ENCODE measurements at places on chromosomes 6 and 20. TPM values are rescaled to one million over a fixed set of nuclear protein-coding genes. Genes with fewer than 3 reads are reported as not detected.

DNA sequence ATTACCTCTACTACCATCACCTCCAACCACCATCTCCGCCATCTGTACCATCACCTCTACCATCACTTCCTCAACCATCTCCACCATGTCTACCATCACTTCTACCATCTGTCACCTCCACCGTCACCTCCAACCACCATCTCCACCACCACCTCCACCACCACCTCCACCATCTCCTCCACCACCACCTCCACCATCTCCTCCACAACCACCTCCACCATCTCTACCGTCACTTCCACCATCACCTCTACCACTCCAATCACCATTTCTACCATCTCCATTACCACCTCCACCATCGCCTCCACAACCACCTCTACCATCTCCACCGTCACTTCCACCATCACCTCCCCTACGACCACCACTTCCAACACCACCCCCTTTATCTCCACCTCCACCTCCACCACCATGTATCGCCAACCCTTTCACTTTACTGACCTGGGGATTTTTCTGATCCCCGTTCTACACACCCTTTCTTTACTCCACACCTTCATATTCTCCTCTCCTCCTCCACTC, 2.3 kb downstream of the IPCEF1 start:
- DNase-seq = no peak

DNA sequence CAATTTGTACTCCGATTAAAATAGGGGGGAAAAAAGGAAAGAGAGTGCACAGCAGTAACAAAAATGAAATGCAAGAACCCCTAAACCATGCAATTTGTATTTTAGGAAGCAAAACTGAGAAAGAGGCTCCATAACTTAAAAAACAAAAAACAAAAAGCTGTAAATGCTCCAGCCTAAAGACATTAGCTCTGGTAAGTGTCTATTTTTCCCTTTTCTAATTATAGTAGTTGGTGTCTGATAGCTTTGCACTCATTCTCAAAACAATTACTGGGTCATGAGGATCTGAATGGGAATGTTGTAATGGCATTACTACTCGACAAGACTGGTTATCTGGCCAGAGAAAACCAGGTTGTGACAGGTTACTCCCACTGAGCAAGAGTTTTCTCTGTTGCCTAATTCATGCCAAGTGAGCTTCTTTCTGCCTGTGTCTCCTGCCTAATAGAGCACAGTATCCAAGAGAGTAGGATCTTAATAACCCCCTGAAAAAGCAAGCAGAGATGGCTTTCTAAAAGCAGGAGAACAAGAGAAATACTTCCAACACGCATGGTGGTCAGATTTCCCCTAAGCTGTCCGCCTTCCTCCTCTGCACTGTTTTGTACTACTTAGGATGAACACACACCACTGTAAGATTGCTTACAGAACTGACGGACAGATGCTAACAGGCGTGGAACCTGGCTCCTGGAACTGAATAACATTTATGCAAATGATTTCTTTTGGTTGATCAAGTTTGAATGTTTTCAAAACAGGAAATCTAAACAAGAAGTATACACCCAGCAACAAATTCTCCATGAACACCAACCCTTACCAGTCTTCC, 86.4 kb downstream of the FKBP5 start:
- peak; percentile 51 for DNase-seq

DNA sequence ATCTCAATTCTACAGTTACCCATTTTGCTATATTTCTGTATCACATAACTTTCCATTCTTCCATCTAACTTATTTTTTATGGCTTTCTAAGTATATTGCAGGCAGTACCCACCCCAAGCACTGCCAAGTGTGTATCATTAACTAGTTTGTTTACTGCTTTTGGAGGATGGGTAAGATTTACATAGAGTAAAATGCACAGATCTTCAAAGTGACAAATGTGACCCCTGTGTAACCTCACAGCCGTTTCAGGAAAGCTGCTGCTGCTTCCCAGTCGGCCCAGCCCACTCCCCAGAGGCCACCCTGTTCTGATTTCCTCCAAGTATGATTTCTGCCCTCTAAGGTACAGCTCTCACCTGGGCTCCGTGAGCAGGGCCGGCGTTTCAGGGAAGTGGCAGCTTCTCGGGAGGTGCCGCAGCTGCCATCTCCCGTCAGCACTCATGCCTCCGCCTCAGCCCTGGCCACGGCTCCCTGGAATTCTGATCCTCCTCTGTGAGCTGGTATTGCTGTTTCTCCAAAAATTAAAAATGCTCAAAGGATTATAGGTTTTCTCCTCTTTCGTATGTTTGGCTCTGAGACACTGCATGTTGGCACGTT, 15.0 kb upstream of the MAP1LC3A start:
- DNase-seq = no peak

- DNase-seq = no peak
Observed at GRCh38 chr20:37521061-37521771, at the start of gene NNAT. Gene NNAT (plus strand): TSS chr20:37521250. CDS start chr20:37521332, 82 bp downstream.

DNA sequence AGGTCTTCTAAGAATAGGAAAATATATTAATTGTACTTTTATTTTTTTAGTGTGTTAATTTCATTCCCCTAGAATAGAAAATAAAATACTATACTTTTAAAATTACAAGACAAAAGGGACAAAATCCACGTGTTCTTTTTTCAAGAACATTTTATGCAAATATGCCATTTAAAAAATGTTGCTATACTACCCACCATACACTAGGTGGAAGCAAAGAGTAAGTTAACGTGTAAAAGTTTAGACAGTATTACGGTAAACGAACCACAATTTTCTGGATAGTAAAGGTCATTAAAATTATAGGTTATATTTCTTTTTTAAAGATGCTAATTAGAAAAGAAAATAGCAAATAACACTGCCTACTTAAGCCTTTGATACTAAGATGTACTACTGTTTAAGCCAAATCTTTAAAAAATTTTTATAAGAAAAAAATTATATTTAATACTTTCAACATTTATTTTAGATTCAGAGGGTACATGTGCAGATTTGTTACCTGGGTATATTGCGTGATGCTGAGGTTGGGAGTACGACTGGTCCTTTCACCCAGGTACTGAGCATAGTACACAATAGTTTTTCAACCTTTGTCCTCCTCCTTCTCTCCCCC, 287.6 kb downstream of the PHF3 start:
- no peak for DNase-seq

GRCh38 chr6:90175627-90176538, 120.8 kb downstream of the BACH2 start:
- peak; percentile 68 for DNase-seq

GRCh38 chr6:154511791-154512190, 1.3 kb upstream of the CNKSR3 start:
- no peak for DNase-seq

GRCh38 chr6:142489722-142490610, 188.2 kb downstream of the ADGRG6 start:
- no peak for DNase-seq

GRCh38 chr20:18180815-18181214, 43.2 kb downstream of the KAT14 start:
- DNase-seq = no peak

DNA sequence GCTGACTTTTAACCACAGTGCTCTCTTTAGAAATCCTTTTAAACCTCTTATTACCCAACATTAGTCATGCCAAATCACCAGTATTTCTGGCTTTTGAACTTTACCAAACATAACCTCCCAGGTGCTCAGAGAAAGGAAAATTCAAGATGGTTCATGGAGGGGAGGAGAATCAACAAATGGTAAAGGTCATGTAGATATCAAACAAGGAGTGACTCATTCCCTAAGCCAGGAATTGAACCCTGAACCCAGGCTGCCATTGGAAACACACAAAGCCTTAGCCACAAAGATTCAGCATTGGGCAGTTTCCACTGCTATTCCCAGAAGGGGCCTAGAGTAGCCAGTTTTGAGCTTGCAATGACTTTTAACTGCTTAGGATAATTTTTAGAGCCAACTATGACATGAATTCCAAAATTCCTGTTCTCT, 21.6 kb upstream of the ENTPD6 start:
- DNase-seq = no peak

DNA sequence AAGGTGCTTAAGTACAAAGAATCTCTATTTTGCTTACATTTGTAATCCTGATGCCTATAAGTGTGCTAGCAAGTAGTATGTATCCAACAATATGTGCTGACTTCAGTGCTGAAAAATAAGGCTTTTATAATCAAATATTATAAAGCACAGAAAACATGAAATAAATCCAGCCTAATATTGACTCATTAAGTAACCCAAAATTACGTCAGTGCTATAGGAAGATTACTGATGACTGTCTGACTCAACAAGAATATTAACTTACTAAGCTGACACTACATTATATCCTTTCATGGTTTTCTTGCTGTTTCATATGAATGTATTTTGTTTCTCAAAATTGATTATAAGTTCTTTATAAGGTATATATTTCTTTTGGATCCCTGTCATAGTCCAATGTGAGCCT, 76.1 kb downstream of the ME1 start:
- no peak for DNase-seq

DNA sequence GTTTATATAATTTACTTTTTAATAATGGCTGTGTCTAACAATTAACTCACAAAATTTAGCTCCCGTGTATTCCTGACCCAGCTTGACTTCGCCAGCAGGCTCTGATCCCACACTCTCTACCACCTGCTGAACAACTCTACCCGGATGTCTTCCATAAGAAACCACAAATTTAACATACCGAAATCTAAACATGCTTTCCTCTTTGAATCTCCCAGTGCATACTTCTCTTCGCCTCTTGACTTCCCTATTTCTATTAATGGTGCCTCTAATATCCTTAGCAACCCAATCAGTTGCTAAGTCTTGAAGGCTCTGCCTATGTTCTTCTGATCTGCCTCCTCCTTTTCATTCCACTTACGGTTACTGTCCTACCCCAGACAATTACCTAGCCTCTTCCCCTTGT, 4.6 kb upstream of the MYB start:
- DNase-seq = no peak

GRCh38 chr6:44304282-44305199, 8.6 kb downstream of the AARS2 start:
- DNase-seq = peak; percentile 54

GRCh38 chr20:63501818-63502670, 3.2 kb upstream of the EEF1A2 start:
- DNase-seq = no peak

DNA sequence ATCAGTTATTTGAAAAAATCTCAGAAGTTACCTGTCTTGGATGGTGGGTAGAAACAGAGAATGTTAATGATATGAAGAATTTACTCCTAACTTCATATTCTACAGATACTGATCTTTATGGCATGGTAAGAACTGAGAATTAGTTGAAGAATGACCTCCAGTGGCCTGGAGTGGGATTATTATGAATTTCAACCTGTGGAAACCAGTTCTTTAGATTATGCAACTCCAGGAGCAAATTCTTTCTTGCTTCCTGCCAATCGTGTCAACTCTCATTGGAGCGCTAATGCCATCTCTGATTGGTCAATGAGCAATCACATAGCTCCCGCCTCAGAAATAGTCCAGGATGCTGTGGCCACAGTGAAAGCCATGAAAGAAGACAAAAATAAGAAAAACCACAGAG, 40.6 kb downstream of the LYRM2 start:
- DNase-seq = no peak

DNA sequence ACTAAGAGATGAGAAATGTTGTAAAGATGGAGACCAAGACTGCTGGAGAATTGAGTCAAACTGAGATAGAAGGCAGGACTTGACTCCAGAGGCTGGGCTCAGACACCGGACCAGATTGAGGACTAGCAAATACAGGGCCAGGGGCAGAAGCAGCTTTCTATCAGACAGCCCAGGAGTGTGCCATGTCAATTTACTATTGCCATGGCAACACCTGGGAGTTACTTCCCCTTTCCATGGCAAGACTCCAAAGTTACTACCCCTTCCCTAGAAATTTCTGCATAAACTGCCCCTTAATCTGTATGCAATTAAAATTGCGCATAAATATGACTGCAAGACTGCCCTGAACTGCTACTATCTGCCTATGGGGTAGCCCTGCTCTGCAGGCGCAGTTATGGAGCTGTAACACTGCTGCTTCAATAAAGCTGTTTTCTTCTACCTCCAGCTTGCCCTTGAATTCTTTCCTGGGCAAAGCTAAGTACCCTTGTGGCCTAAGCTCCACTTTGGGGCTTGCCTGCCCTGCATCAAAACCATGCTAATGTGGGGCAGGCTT, 90.1 kb upstream of the EDN1 start:
- no peak for DNase-seq

DNA sequence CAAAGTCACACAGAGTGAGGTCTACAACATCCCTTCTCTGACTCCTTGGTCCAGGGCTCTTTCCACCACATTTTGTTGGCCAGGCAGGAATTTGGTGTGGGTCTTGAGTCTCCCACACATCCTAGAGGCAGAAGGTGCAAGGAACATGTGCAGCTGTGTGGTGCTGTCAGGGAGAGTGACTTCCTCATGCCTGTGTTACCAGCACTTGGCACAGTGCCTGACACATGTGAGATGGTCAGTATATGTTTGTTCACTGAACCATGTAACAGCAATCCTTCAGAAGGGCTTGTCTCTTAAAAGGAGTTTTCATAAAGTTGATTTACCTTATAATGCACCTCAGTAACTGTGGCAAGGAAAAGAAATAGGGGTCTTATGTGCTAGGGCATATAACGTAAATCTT, 168.5 kb downstream of the CDC5L start:
- no peak for DNase-seq

- no peak for DNase-seq
Observed at GRCh38 chr6:4904461-4905025, 99.3 kb downstream of the RPP40 start.

- peak; percentile 37 for DNase-seq
Observed at GRCh38 chr20:952196-952795, 36.2 kb upstream of the ANGPT4 start.

GRCh38 chr6:76701610-76702009, 629.1 kb upstream of the IMPG1 start:
- no peak for DNase-seq

DNA sequence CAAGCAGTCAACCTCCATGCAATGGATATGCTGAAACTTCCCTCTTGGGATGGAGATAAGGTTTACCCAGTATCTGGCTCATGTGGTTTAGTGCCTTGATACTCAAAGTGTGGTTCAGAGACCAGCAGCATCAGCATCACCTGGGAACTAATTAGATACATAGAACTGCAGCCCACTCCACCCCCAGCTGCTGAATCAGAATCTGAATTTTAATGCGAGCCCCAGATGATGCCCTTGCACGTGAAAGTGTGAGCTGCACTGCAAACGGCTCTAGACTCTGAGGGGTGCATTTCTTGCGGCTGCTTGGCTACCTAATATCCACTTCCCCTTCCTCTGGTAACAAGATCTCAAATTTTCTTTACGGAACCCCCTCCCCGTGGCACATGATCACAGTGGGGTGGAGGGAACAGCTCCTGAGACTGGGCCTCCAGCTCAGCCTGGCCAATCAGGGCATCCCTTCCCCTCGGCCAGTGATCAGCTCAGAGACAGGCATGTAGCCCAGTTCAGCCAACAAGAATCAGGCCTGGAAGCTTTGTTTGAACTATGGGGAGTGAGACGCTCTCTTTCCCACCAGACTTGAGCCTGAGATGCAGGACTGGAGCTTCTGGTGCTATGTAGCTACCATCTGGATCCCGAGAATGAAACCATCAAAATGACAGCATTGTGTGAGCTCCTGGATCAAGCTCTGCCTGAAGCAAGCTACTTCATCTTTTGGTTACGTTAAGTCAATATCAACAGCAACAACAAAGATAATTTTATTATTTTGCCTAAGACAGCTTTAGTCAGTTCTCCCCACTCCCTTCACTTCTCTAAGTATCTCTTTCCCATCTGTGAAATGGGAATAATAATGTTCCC, 12.8 kb downstream of the KCNK15 start:
- DNase-seq = no peak

Gene CLPSL2
- not detected for total RNA-seq

Gene CGAS
- 5.1 TPM for total RNA-seq

Gene PSORS1C1
- not detected for total RNA-seq

Gene PHF1
- 72.1 TPM for total RNA-seq

Gene OGFR
- total RNA-seq = 75.3 TPM

Gene OR12D3
- total RNA-seq = not detected

Gene CNR1
- total RNA-seq = 2.8 TPM

Gene FOXQ1
- not detected for total RNA-seq

Measured in Peyer's patch (tissue), 4 donors.